Neural crest cell (in vitro differentiated cells): ENCODE measurements at places on chromosomes 1 and 21. TPM values are rescaled to one million over a fixed set of nuclear protein-coding genes. Genes with fewer than 3 reads are reported as not detected.

GRCh38 chr1:166907763-166908162 is 31.7 kb upstream of the TADA1 start:
- H3K4me3 ChIP-seq: no peak overlapping the region
- no peaks in the 10 kb centered on the region for H3K4me1 ChIP-seq
- no peak overlapping the region for H3K27ac ChIP-seq
- no peak for DNase-seq
- H3K27me3 ChIP-seq: no peaks in the 10 kb centered on the region

- DNase-seq: no peak
- H3K27ac ChIP-seq: peak overlapping the region; percentile 71
- H3K36me3 ChIP-seq: no peaks in the 10 kb centered on the region
- H3K4me1 ChIP-seq: peaks cover 9% of the 10 kb centered on the region
- H3K27me3 ChIP-seq: no peaks in the 10 kb centered on the region
- H3K4me3 ChIP-seq: no peak overlapping the region
Observed at GRCh38 chr1:33119532-33120217, 38.7 kb downstream of the AZIN2 start.

GRCh38 chr1:92026806-92027205 is 3.0 kb upstream of the EPHX4 start:
- no peaks in the 10 kb centered on the region for H3K27me3 ChIP-seq
- H3K4me3 ChIP-seq: peak overlapping the region; percentile 73
- DNase-seq: no peak
- H3K27ac ChIP-seq: no peak overlapping the region

GRCh38 chr1:86778569-86779239 is 74.3 kb downstream of the SH3GLB1 start:
- peaks cover 25% of the 10 kb centered on the region for H3K4me1 ChIP-seq
- H3K27me3 ChIP-seq: no peaks in the 10 kb centered on the region
- H3K4me3 ChIP-seq: no peak overlapping the region
- no peak overlapping the region for H3K27ac ChIP-seq

DNA sequence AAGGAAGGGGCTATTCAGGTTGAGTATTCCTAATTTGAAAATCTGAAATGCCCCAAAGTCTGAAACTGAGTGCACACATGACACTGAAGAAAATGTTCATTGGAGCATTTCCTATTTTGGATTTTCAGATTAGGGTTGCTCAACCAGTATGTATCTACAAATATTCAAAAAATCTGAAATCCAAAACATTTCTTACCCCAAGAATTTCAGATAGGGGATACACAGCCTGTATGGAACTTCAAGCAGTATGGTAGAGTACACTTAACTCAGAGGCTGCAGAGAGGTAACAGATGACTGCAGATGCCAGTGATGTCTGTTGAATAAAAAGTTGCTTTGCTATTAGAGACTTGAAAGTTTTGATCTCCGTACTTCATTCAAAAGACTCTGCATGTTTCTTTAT is 19.0 kb downstream of the YTHDF2 start:
- peaks cover 18% of the 10 kb centered on the region for H3K4me1 ChIP-seq
- H3K36me3 ChIP-seq: peaks cover 9% of the 10 kb centered on the region
- H3K27me3 ChIP-seq: no peaks in the 10 kb centered on the region
- H3K4me3 ChIP-seq: no peak overlapping the region

DNA sequence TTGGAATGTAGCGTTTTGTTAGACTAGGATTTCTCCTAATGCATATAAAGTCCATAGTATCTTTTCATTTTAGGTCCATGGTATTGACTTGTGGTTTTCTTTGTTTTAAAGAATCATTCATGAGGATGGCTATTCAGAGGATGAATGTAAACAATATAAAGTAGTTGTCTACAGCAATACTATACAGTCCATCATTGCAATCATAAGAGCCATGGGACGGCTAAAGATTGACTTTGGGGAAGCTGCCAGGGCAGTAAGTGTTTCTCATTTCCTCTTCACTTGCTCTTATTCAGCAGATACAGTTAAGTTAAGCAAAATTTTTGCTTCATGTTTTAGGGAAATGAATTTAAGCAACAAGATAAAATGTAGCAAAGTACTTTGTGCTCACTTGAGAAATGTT is 25.4 kb downstream of the GNAI3 start:
- H3K27me3 ChIP-seq: no peaks in the 10 kb centered on the region
- no peak for DNase-seq
- no peaks in the 10 kb centered on the region for H3K4me1 ChIP-seq
- no peak overlapping the region for H3K4me3 ChIP-seq
- H3K27ac ChIP-seq: no peak overlapping the region

DNA sequence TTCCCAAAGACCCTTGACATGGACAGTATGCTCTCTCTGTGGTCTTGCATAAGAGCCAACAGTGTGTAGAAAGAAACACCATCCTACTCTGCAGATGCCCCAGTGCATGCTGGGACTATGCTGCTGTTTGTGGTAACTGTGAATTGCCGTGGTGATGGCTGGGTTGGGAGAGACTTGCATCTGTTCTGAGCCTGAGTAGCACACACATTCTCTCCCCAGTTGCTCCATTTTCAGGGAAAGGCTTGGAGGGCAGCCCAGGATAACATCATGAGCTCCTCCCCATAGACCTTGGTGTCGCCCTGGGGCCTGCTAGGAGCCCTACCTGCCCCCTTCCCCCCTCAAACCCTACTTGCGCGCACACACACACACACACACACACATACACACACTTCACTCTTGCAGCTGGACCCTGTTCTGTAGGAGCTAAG is 120.9 kb upstream of the IPO9 start:
- no peak for DNase-seq
- no peaks in the 10 kb centered on the region for H3K27me3 ChIP-seq
- H3K4me3 ChIP-seq: no peak overlapping the region
- no peak overlapping the region for H3K27ac ChIP-seq
- peaks cover 24% of the 10 kb centered on the region for H3K4me1 ChIP-seq

DNA sequence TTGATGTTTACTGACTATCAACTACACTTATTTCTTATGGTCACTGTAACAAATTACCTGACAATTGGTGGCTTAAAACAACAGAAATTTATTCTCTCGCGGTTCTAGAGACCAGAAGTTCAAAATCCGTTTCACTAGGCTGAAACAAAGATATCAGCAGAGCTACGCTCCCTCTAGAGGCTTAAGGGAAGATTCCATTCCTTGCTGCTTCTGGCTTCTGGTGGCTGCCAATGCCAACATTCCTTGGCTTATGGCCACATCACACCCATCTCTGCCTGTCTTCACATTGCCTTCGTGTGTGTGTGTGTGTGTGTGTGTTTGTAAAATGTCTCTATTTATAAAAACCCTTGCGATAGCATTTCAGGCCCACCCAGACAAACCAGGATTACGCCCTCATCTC is 66.4 kb downstream of the LMX1A start:
- no peak overlapping the region for H3K4me3 ChIP-seq
- no peak for DNase-seq
- H3K27me3 ChIP-seq: peaks cover 37% of the 10 kb centered on the region
- no peaks in the 10 kb centered on the region for H3K36me3 ChIP-seq

DNA sequence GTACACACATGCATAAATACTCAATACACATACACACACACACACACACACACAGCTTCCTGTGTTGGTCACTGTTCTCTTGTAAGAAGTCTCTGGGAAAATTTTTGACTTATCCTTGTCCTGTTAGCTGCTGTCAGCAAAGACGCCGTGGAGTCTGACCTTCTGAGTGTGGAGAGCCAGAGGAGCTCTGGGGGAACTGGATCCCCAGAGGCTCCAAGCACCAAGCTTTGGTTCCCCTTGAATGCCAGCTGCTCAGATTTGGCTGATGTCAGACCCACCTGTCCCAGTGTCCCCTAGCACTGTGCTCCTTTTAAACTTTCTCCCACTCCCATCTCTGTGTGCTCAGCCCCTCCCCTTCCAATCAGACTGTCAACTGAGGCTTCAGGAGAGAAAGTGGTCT is 319.1 kb downstream of the CAMTA1 start:
- no peak overlapping the region for H3K4me3 ChIP-seq
- H3K36me3 ChIP-seq: no peaks in the 10 kb centered on the region
- peaks cover 8% of the 10 kb centered on the region for H3K4me1 ChIP-seq
- H3K27me3 ChIP-seq: peaks cover 21% of the 10 kb centered on the region
- H3K27ac ChIP-seq: no peak overlapping the region

DNA sequence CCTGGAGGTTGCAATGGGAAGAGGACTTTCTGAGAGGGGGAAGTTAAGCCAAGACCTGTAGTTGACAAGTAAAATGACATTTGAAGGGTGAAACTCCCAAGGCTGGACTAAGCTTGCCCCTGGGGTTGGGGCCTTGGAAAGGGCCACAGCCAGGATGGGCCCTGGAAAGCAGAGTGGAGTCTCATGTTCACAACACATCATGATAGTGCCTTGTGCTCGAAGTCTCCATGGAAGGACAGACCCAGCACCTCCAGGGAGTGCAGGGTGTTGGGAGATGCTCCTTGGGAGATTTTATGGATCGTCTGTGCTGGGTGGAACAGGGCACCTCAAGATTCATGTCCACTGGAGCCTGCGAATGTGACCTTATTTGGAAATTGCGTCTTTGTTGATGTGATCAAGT is 55.6 kb upstream of the ACTRT2 start:
- no peak for DNase-seq
- no peaks in the 10 kb centered on the region for H3K36me3 ChIP-seq
- H3K4me1 ChIP-seq: no peaks in the 10 kb centered on the region

DNA sequence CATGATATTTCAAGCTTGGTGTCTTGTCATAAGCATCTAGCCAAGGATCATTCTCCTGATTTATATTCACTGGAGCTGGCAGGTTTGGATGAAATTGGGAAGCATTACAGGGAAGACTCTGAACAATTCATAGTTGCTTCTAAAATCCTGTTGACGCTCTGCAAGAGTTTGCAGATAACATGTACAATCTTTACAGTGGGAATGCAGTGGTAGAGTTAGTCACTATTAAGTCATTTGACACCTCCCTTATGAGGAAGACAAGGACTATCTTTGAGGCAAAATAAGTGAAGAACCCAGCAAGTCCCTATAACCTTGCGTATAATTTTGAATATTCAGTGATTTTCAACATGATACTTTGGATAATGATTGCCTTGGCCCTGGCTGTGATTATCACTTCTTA is 45.3 kb upstream of the CRB1 start:
- no peaks in the 10 kb centered on the region for H3K4me1 ChIP-seq
- no peaks in the 10 kb centered on the region for H3K36me3 ChIP-seq
- no peak overlapping the region for H3K27ac ChIP-seq
- no peaks in the 10 kb centered on the region for H3K27me3 ChIP-seq
- H3K4me3 ChIP-seq: no peak overlapping the region

GRCh38 chr1:59605184-59605583 is 209.6 kb upstream of the HOOK1 start:
- H3K36me3 ChIP-seq: peaks cover 15% of the 10 kb centered on the region
- peaks cover 7% of the 10 kb centered on the region for H3K4me1 ChIP-seq
- H3K4me3 ChIP-seq: no peak overlapping the region
- H3K27ac ChIP-seq: no peak overlapping the region

DNA sequence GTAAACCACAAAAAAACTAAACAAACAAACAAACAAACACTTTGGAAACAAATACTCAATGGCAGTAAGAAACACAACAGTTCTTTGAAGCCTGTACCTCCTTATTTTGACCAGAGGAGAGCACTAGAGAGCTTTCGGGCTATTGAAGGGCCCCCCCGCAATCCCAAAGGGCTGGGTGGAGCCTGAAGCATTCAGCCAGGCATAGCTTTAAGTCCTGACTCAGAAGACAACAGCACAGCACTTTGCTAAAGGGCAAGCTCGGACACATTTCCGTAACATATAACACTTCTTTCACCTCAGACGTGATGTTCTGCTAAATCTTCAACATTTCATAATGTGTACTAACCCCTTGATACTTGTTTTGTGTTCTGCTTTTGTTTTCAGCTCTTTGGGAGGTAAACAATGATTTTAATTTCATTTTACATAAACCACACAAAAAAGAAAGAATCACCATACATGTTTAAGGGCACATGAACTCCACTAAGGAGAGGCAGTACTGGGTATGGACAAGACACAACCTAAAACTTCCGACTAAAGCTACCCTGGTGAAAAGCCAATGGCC is 9.7 kb upstream of the SHCBP1L start:
- H3K4me3 ChIP-seq: peak overlapping the region; percentile 2
- no peaks in the 10 kb centered on the region for H3K27me3 ChIP-seq
- peaks cover 18% of the 10 kb centered on the region for H3K4me1 ChIP-seq
- no peaks in the 10 kb centered on the region for H3K36me3 ChIP-seq
- peak overlapping the region; percentile 28 for H3K27ac ChIP-seq

DNA sequence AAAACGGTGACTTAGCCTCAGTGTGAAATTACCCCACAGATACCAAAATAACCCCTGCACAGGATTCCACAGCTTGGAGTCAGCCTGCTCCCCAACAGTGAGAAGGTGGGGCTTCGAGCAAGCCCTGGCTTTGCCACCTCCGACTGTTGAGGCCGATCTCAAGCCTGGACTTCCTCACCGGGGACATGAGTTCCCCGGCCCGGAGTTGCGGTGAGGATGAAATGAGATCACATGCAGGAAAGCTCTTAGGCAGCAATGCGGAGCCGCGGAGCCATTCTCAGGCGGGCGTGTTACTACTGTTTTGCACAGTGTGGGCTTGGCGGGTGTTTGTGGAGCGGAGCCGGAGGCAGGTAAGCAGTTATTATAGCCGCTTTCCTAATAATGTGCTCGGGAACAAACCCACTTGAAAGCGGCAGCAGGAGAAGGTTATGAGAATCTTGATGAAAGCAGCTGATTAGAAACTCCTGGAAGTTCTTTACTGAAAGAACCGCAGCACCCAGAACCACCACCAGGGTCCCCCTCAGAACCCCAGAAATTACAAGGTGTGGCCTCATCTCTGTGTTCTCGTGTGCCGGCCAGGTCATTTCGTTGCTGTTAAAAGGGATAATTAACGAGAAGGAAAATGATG is 3.9 kb upstream of the CLSTN1 start:
- peaks cover 16% of the 10 kb centered on the region for H3K27me3 ChIP-seq
- H3K36me3 ChIP-seq: no peaks in the 10 kb centered on the region
- H3K4me1 ChIP-seq: peaks cover 22% of the 10 kb centered on the region

- no peaks in the 10 kb centered on the region for H3K4me1 ChIP-seq
- peaks cover 8% of the 10 kb centered on the region for H3K36me3 ChIP-seq
- H3K27ac ChIP-seq: no peak overlapping the region
Observed at GRCh38 chr1:6645018-6645417, 20.4 kb downstream of the THAP3 start.

GRCh38 chr1:12595757-12596006 is 22.3 kb downstream of the DHRS3 start:
- peaks cover 35% of the 10 kb centered on the region for H3K27me3 ChIP-seq
- H3K4me1 ChIP-seq: peaks cover 6% of the 10 kb centered on the region
- DNase-seq: no peak
- no peaks in the 10 kb centered on the region for H3K36me3 ChIP-seq

- no peak for DNase-seq
- H3K4me1 ChIP-seq: peaks cover 23% of the 10 kb centered on the region
Observed at GRCh38 chr1:172452536-172453152, 8.8 kb upstream of the PIGC start.

The LCE1C gene
- not detected in 2 replicates for total RNA-seq

The CYYR1 gene
- 18.2 and 20.1 TPM in 2 replicates for total RNA-seq

The ADAMTS1 gene
- total RNA-seq: 31.9 and 35.9 TPM in 2 replicates

The CELA3B gene
- total RNA-seq: not detected in 2 replicates
